ENCODE measurements at places on chromosomes 5 and 9.

GRCh38 chr9:13274886-13275641, 4.4 kb downstream of the MPDZ start:
- no peak for DNase-seq

DNA sequence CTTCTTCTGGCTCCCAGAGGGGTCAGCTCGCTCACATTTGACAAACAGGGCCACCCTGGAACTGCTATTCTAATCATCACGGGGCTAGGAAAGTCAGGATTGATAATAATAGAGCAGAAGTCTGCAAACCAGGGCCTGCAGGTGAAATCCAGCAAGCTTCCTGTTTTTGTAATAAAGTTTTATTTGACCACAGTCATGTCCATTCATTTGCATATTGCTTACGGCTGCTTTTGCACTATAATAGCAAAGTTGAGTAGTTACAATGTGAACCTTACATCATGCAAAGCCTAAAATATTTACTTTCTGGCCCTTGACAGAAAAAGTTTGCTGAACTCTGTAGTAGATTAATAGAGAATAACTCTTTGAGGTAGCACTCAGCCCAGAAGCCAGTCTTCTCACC, 63.2 kb upstream of the CTXN3 start:
- DNase-seq = no peak

GRCh38 chr5:123700624-123701287, 188.8 kb downstream of the CSNK1G3 start:
- no peak for DNase-seq

DNA sequence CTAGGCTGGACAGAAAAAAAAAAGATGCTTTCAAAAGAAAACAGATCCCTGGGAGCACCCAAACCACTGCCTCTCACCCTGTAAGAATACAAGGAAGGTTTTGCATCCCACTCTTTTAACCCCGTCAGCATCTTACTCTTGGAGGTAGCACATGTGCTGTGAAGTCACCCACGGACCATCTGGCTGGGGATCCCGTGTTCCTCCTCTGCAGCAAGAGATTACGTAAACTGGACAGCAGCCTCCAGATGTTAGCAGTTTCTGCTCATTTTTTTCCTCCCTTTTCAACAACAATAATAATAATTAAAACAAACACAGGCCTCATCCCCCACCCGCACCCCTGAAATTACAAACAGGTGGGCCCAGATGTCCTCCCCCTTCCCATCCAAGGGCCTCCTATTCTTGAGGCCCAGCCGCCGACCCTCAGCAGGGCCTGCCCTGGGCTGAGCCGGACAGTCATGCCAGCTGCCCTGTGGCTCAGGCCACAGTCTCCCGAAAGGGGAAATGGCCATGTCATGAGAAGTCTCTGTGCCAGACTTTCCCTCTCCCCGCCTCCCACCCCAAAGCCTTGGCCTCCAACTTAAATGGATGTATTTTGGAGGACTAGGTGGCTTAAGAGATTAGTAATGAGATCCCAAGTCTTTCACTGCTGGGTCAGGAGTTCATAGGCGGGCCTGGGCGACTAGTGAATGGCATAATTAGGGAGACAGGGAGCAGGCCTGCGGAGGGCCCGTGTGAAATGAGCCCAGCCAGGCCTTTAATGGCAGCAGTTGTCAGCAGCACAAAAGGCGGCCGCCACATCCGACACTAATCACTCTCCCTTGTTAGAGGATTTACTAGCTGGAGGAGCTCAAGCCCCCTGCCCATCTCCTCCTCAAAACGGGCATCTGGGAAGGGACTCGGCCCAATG, 165.1 kb downstream of the PAPPA start:
- no peak for DNase-seq

- no peak for DNase-seq
Observed at GRCh38 chr9:116151199-116151598, 2.4 kb upstream of the PAPPA start.

- DNase-seq = peak; percentile 71
Observed at GRCh38 chr9:5326893-5327548, 12.7 kb downstream of the RLN1 start.

- no peak for DNase-seq
Observed at GRCh38 chr9:105637787-105638395, 24.4 kb upstream of the TAL2 start.

GRCh38 chr5:109041317-109041716, 293.6 kb downstream of the FER start:
- DNase-seq = no peak

DNA sequence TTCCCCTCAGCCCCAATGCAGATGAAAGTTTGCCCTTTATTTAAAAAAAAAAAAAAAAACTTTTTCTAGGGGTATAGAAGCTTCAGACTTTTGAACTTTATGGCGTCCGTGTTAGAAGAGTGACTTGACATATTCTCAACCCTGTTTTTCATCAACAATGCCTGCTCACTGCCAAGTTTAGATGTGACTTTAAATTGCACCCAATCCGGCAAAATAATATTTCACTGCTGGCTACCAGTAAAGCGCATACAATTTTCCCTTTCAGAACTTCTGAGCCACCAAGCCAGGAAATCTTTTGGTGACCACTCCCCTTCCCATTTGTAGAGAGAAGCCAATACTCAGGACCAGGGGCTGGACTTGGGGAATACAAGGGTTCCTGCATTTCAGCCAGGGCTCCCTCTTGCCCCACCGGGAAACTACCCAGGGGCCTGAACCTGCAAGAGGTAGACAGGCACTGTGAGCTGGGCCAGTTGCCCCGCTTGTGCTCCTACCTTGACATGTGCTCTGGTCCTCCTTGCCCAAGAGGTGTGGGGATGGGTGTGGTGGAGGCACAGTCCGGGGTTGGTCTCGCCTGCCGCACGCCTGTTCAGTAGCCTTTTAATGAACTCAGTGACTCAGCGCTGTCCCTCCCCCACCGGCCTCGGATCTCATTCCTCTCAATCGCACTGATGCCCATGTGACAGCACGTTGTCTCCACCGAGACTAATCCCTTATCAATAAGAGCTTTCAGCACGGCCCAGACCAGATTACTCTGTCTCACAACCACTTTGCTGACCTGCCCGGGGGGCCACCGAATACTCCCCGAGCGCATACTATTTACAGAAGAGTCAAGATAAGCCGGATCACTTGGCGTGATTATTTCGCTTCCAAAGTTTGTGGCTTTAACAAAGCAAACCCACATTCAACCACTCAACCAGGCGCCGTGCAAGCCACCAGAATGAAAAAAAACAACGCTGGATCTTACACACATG, 226.4 kb downstream of the DCP2 start:
- DNase-seq = no peak

GRCh38 chr5:368183-369084, 46.9 kb downstream of the AHRR start:
- DNase-seq = no peak

DNA sequence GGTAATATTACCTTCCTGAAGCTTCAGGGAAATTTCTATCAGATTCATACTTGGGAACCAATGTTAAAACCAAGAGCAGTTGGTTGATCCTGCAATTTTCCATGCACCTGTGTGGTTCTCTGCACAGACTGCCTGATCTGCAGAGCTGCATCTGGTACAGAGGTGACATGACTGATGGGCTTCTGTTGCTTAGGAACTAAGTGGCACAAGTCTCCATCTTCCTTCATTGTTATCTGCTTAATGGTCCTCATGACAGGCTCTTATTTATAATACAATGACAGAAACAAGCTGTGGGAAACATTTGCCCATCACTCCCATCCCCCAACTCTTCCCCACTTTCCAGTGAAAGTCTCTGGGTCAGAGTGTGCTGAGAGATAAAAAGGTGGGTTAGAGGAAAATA, 799.1 kb downstream of the TAF11L14 start:
- DNase-seq = no peak

GRCh38 chr5:73729329-73729728, 103.3 kb downstream of the ARHGEF28 start:
- no peak for DNase-seq

DNA sequence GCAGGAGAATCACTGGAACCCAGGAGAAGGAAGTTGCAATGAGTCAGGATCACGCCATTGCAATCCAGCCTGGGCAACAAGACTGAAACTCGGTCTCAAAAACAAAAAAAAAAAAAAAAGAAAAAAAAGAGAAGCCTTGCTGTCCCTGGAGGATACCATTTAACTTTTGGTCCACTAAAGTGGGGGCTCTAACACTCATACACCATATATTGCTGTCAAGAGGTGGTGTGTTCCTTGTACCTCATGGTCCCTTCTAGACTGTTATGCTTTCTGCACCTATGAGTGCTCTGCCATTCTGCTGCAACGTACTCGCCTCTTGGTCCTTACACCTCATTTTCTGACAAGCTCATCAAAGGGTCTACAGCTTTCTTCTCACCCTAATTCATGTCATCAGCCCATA, 52.2 kb upstream of the ISOC1 start:
- DNase-seq = no peak

GRCh38 chr5:61409568-61409967, 77.5 kb downstream of the ZSWIM6 start:
- DNase-seq = no peak

GRCh38 chr5:11385901-11386293, 518.3 kb downstream of the CTNND2 start:
- no peak for DNase-seq

GRCh38 chr9:125323615-125324014, 62.0 kb downstream of the GAPVD1 start:
- no peak for DNase-seq

DNA sequence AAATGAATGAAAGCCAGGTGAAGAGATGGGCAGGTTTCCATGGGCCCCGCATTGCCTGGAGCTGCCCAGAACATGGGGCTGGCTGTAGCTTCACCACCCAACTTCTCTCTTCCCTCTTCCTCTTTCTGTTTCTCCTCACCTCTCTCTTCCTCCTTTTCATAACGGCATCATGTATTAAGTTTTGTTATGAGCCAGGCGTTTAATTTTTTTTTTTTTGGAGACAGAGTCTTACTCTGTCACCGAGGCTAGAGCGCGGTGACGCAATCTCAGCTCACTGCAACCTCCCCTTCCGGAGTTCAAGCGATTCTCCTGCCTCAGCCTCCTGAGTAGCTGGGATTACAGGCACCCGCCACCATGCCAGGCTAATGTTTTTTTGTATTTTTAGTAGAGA, 13.0 kb upstream of the SPINK4 start:
- no peak for DNase-seq

- no peak for DNase-seq
Observed at GRCh38 chr9:72315510-72316311, 49.3 kb downstream of the ZFAND5 start.

- DNase-seq = no peak
Observed at GRCh38 chr5:3833566-3833965, 237.9 kb downstream of the IRX1 start.

- no peak for DNase-seq
Observed at GRCh38 chr5:125484272-125484741, 737.9 kb upstream of the ZNF608 start.

DNA sequence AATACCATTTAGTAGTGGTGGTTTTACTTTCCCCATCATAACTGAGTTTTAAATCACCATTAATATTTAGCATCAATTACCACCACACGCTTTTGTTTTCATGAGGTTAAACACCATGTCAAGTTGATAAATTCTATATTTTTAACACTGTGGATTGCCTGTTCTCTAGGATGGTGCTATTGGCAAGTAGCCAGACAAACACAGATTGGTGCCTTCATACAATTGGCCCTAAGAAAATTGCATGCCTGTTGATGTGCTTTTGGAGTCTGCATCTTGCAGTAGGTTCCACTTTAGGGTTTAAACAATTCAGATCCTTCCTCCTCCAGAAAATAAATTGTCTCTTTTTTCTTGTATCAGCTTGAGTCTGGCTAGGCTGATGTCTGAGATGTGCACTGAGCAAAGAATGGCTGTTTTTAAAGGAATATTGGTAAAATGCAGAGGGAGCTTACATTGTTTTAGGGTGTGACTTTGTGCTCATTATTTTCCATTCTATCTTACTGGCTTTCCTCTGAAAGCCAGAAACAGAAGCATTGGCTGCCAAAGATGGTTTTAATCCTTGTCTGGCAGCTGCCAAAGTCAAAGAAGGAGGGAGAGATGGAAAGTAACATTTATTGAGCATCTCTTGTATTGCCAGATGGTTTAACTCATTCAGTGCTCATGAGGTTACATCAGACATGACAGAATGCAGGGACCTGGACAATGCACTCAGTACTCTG, 19.6 kb upstream of the MAN2A1 start:
- no peak for DNase-seq

DNA sequence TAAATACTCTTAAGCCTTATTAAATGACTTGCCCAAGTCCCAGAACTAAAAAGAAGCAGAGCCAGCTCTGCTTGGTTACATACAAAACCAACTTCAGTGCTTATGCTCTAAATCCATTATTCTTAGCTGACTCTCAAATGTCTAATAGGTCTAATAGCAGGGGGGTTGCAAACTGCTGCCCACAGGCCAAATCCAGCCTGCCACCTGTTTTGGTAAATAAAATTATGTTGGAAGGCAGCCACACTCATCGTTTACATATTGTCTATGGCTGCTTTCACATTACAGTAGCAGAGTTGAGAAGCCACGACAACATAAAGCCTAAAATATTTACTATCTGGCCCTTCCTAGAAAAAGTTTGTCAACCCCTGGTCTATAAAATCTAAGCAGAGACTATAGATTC, 69.0 kb downstream of the KLHL3 start:
- DNase-seq = no peak

- DNase-seq = no peak
Observed at GRCh38 chr5:156888520-156888919, 38.4 kb downstream of the PPP1R2B start.

- no peak for DNase-seq
Observed at GRCh38 chr5:135208903-135209721, 175.1 kb upstream of the PITX1 start.

DNA sequence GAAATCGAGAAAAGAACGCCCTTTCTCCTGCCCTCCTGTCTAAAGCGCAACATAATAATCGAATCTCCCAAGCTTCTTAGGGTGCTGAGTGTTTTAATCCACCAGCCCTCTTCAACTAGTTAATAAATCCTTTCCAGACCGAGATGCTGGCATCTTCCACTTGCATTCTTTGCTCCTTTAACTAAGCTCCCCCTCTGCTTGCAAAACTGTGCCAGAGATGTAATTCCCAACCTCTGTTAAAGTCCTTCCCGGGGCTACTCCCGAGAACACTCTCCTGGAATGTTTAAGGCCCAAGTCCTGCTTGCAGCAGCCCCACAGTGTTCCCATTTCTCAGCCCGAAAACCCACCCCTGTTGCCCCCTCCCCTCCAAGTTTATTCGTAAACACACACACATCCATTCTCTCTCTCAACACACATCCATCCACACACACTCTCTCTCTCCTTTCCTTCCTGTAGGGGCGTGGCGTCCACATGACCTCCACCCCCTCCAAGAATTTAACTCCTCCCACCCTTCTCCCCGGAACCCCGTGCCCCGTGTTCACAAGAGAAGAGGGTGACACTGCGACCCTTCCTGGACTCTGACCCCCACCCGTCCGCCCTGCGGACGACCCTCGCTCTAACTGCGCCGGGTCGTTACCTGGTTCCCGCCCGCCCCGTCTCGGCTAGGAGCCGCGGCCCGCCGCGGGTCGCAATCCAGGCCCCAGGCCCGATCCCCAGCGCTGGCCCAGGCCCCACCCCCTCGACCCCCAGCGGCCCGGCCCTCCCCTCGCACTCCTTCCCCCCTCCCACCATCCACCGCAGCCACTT, 7.0 kb upstream of the MGAT1 start:
- DNase-seq = peak; percentile 95

DNA sequence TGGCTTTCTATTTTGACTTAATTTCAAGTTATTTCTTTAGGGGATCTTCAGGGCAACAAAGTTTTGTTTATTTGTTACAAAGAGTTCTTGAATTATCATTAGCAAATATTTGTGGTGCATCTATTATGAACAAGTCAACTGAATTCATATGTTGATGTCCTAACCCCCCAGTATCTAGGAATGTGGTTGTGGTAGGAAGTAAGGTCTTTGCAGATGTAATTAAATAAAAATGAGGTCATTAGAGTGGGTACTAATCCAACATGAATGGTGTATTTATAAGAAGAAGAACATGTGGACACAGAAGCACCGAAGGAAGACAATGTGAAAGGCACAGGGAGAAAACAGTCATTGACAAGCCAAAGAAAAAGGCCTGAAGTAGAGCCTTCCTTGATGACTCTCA, 474.0 kb upstream of the DAB2 start:
- DNase-seq = no peak
